Fibroblast of skin of left biceps (primary cell): ENCODE measurements at places on chromosomes 16 and 17.
A peak's percentile ranks its signal among the peaks of the same experiment; 100 is the strongest.

DNA sequence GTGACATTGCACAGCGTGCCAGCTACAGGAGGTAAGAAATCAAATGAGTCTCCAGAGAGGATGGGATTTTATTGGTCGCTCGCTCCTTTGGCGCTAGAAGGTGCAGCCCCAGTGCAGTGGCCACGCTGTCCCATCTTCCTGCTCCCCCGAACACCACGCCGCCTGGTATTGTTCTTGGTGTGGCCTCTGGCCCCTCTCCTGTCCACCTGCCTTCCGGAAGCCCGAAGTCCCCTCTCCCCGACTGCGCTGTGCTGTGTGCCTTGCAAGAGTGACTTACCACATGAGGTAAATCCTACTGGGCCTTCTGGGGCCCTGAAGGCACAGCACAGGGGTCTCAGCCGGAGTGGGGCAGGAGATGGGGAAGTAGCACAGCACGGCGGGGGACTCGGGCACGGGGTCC lies 58.2 kb downstream of the MARCHF10 start:
- DNase-seq, result no peak

GRCh38 chr16:57802341-57803133 lies at the start of gene KIFC3:
TSS of gene KIFC3 (minus strand) at chr16:57802491. CDS start at chr16:57798243, 4,248 bp downstream.
- DNase-seq, result peak; percentile 47

DNA sequence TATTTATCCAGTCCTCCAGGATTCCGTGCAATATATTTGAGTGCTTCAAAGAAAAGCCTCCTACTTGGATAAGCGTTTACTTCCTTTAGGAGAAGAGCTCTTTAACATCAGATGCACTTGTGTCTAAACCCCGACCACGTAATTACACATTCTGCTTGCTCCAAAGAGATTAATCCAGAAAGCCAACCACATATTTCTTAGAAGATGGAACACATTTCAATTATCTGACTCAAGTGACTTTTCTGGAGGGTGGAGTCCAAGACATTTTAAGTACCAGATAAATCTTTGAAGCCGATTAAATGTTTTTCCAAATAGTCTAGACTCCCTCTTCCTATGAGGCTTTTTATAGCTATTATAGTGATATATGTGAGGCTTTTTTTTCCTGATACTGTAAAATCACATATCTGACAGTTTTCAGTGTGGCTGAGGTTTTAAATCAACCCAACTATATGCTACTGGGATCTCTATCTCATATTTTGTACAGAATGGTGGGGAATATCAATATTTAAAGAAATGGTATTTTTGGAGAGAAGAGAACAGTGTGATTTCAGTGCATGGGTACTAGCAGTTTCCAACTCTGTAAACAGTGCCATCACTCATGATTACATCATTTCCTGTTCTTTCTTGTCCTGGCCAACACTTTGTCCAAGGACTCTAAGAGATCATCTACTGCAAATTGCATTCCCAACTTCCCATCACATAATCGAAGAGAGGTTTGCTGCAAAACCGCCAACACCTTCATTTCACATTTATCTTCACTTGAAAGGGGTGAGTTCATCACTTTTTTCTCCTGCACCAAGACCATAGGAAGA lies 192.4 kb upstream of the HSBP1 start:
- no peak for DNase-seq

DNA sequence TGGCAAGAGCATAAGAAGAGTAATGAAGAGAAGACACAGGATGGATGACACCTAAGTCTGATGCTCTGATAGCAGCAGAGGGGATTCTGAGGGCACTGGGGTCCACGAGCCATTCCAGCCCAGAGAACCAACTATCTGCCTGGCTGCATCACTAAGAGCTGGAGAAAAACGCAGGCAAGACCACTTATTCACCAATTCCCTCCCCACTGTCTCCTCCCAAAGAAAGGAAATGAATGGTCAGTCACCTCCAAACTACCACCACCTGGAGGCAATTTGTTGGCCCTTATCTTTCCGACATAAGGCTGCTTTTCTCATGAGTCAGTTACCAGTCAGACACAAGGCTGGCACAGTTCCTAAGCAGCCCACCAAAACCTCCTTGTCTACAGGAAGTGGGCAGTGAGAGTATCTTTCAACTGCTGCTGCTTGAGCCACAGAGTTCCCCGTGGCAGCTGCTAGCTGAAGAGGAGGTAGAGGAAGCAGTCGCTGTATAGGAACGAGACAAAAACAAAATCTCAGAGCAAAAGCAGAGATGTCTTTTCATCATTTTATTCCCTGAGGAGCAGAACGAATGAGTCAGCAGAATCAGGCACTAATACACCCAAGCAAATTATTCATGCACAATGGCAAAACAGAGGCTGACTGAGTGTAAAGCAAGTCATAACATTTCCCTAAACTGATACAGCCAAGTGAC lies 111.1 kb downstream of the SMG6 start:
- DNase-seq, result peak; percentile 97

DNA sequence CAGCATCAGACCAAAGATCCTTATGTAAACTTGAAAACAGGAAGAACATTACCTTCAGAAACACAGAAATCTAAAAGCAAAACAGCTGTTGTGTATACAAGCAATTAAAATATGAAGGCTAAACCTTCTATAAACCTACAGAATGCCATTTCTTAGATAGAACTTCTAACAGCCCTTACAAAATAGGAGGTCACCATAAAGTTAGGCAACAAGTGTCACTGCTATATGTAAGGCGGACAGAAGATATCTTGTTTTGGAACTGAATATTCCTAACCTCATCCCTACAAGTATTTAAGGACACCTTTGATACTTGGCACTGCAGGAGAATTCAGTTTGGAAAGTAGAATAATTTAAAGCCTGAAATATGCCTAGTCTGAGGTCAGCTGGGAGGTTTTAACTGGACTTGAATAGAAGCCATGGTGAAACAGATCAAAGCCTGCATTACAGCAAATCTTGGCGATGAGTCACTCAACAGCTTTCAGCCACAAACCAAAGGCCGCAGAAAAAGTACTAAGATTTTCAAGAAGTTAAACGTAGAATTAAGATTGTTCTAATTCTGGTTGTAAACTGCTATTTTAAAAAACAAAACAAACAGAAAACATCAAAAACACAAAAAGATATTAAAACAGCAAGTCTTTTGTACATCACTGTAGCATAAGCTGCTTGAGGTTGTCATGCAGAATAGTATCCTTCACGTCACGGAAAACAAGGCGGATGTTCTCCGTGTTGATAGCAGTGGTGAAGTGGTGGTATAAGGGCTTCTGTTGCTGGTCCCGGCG lies 42.7 kb downstream of the GNA13 start:
- DNase-seq, result no peak

- DNase-seq, result no peak
Observed at GRCh38 chr16:35733971-35734702, 2274.7 kb downstream of the TP53TG3F start.

DNA sequence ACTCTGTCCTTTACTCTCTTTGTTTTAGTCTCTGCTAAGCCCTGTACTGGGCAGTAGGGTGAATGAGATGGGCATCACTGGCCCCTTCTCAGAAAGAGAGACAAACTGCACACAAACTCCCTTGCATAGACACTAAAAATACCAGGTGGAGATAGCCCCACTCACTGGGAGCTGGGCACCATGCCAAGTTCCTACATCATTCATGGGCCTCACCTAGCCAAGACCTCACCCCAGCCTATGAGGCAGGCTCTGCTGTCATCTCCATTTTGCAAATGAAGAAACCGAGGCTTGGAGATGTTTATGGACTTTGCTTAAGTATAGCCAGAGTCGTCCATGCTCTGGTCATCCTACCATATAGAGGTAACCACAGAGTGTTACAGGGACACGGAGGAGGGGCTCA lies 499.8 kb upstream of the CDH11 start:
- no peak for DNase-seq

DNA sequence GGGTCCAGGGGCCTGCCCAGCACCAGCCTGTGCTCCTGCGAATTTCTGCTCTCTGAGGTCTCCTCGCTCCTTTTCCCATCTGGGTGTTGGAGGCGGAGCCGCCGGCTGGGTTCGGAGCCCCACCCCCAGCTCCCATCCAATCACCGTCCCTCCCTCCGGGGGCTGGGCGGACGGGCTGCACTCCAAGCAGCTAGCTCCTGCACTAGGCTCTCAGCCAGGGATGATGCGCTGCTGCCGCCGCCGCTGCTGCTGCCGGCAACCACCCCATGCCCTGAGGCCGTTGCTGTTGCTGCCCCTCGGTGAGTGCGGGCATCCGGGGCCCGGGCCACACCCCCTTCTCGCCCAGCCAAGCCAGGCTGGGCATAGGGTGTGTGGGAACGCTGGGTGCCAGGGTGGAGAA lies at the start of gene NRN1L:
Gene NRN1L, plus strand, starts transcription at position 202 of the 400 bp plus-strand sequence. Its CDS starts 19 bp downstream, at position 221.
- peak; percentile 66 for DNase-seq

GRCh38 chr17:7706631-7707354 lies 1.8 kb downstream of the EFNB3 start:
- no peak for DNase-seq

DNA sequence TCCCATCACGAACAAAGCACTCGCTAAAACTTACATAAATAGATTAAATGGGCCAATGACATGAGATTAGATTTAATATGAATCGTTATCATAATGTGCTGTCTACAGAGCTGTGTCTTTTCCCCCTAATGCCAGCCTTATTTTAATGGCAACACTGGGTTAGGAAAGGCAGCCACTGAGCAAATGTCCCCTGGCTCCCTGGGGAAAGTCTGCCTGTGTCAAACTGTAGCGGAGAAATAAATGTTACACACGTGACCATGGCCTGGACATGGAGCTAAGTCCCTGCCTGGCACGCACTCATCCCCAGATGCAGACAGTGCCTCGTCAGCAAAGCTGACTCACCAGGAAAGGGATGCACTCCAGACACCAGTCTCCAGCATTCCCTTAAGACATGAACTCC lies 61.3 kb upstream of the SDK2 start:
- peak; percentile 58 for DNase-seq

GRCh38 chr16:89453501-89454321 lies 36.6 kb downstream of the ANKRD11 start:
- DNase-seq, result no peak

DNA sequence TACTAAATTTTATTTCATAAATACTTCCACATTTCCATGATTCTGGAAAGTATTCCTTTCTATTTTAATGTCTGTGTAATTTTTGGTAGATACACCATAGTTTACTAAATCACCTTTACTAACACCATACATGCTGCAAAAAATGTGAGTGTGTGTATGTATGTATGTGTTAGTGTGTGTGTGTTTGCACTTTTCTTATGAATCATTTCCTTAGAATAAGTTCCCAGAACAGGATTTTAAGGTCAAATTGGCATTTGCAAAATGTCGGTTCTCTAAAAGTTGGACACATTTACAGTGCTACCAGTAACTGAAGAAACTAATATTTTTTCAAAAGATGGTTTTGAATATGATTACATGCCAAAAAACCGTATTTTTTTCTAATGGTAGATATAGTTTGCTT lies 137.1 kb downstream of the CYB561 start:
- DNase-seq, result no peak

DNA sequence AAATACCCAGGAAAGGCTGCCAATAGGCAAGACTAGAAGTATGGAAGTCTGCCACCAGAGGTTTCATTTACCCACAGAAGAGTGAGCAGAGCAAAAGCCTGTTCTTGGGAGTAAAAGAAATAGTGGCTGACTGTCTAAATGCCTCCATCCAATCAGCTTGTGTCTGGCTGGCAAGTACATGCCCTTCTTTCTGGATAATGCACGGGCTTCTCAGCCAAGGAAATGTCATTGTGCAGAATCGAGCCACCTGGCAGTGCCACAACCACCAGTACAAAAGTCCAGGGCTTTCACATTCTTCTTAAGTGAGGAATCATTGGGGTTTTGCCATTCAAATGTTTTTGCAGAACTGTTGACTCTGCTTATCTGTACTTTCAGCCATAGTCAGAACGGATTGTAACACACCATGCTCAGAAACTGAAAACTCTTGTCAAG lies 10.1 kb upstream of the ERCC4 start:
- DNase-seq, result no peak

- no peak for DNase-seq
Observed at GRCh38 chr16:22161999-22162655, at the start of gene SDR42E2. TSS of gene SDR42E2 (plus strand) at chr16:22162506. CDS start at chr16:22165583, 3,077 bp downstream.

GRCh38 chr17:82952019-82952418 lies 112.2 kb upstream of the ZNF750 start:
- no peak for DNase-seq

DNA sequence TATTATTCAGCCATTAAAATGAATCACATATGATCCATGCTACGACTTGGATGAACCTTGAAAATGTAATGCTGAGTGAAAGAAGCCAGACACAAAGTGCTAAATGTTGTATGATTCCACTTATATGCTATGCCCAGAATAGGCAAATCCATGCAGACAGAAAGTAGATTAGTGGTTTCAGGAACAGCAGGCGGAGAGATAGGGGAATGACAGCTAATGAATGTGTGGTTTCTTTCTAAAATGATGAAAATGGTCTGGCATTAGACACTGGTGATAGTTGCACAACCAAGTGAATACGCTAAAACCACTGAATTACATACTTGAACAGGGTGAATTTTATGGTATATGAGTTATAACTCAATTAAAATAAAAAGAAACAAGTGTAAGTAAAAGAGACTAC lies 121.8 kb upstream of the NOG start:
- DNase-seq, result peak; percentile 36

- no peak for DNase-seq
Observed at GRCh38 chr16:70478912-70479341, 24.5 kb downstream of the FCSK start.

DNA sequence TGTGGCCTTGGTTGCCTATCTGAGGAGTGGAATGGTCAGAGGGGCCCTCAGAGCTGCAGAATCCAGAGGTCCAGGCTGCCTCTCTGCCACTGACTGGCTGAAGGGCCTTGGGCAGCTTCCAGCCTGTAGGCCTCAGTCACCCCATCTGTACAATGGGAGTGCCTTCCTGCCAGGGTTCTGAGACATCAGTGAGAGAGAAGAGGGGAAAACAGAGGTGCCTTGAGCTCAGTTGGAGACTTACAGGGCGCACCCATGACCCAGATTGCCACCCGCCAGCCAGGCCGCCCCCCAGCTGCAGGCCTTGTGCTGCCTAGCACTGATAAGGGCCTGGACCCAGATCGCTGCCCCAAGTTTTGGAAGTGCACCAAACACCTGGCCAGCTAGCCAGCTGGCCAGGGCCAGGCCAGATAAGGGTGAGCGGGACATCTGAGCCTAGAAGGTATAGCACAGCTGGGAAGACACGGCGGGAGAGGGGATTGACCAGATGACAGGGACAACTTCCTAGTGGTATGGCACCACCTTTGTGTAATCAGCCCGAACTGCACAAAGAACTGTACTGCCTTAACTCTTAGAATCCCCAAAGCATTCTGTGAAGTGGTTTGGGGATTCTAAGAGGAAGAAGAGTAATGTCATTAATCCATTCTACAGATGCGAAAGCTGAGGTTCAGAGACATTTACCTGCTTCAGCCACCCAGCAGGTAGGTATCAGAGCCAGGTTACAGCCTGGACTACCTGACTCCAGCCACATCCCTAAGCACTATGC lies 1.4 kb downstream of the SLC4A1 start:
- no peak for DNase-seq
